G401 (cell line): ENCODE measurements at places on chromosomes 2 and 18. TPM values are rescaled to one million over a fixed set of nuclear protein-coding genes. Genes with fewer than 3 reads are reported as not detected.

GRCh38 chr2:41062336-41062735 is 610.4 kb upstream of the SLC8A1 start:
- no peak for DNase-seq

DNAH6 gene
- under 0.01 TPM in 2 replicates for total RNA-seq

DNA sequence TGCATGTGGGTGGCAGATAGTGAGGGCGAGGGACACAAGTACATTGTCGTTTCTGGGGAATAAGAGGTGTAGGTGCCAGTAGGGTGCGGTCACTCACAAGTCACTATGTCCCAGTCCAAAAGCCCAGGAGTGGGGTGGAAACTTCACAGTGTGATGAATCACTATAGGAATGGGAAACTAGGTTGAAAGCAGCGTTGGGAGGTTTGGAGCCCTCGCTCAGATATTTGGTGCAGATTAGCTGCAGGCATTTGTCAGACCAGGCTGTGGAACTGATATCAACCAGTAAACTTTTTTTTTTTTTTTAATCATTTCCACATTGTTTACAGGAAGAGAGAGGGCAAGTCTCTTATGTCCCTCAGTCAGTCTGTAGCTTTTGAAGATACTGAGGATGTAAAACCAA is 121.8 kb downstream of the CERS6 start:
- DNase-seq, result no peak

DNA sequence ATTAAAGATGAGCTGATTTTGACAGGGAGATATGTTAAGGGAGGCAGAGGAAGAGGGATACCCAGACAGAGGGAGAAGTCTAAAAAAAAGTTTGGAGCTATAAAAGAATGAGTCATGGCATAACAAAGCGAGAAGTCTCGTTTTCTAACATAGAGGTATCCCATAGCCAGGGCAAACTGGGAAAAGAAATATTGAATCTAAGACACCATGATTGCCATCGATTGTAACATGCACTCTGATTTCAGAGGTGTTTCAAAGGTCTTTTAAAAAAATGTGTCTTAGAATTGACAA is 110.7 kb downstream of the MDH1 start:
- DNase-seq, result no peak

DNA sequence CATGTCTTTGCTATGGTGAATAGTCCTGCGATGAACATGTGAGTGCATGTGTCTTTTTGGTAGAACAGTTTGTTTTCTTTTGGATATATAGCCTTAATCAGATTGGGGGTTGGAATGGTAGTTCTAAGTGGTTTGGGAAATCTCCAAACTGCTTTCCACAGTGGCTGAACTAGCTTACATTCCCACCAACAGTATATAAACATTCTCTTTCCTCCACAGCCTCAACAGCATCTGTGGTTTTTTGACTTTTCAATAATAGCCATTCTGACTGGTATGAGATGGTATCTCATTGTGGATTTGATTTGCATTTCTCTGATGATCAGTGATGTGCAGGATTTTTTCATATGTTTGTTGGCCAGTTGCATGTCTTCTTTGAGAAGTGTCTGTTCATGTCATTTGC is 112.2 kb upstream of the SESTD1 start:
- no peak for DNase-seq

NETO1 gene
- total RNA-seq, result not detected in 2 replicates

MYO1B gene
- total RNA-seq, result 32.6 TPM in 1 of 2 replicates, not detected in the other
